ENCODE measurements at places on chromosomes 2 and 18.

DNA sequence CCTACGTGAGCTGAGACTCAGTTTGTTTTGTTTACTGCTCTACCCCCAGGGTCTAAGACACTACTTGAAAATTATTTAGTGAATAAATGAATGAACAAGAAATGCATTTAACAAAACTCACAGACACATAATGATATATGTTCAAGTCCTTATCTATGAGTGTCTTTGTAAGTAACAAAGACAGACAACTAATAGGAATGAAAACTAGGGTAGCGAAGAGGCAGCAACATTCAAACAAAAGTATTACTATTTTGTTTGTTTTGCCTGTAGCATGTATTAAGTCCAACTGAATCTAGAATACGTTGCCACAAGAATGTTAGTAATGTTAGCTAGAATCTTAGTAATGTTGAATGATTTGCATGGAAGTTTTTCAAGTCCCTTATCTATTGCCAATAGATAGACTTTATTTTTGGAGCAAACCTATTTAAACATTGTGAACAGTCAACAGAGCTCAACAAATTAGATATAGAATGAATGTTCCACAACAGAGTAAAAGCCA, 144.8 kb upstream of the VWC2L start:
- no peak for DNase-seq

DNA sequence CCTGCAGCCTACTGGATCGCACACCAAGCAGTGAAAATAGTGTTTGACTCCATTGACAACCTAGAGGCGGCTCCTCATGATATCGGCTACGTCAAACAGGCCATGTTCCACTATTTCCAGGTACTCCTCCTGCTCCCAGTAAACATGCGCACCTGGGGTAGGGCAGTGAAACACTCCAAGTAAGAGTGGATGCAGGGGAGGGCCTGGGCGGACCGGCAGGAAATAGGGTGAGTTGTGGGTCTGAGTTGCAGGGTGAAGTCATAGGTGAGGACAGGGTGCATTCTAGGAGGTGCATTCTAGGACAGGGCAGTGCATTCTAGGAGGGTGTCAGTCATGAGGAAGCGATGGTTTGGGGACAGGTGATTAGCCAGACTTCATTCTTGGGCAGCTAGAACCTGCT, 5.0 kb downstream of the NAGK start:
- DNase-seq, result no peak

DNA sequence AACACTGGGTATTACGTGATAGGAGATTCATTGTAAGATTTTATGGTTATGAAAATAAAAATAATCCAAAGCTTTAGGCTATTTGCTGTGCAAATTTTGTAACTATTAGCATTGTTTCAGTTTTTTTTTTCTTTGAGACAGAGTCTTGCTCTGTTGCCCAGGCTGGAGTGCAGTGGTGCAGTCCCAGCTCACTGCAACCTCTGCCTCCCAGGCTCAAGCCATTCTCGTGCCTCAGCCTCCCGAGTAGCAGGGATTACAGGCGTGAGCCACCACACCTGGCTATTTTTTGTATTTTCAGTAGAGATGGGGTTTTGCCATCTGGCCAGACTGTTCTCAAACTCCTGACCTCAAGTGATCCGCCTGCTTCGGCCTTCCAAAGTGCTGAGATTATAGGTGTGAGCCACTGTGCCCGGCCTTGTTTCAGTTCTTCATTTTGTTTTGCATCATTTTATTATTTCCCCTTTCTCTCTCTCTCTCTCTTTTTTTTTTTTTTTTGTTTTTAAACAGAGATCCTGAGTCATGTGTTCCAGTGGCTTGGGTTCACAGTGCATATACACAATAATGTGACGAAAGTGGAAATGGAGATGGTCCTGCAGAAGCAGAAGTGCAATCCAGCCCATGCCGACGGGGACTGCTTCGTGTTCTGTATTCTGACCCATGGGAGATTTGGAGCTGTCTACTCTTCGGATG, 25.8 kb downstream of the CASP10 start:
- DNase-seq, result peak; percentile 63

DNA sequence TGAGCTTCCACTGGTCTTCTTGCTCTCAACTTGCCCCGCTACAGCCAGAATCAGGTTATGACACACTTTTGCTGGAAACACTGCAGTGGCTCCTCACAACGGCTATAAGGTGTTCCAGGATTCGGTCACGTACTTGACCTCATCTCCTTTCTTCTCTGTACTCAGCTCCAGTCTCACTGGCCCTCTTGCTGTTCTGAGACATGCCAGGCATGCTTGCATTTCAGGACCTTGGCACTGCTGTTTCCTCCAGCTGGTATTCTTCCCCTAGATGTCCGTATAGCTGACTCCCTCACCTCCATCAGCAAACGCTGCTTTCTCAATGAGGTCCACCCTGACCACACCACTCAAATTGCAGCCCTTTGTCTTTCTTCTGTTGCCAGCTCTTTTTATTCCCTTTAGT, 31.9 kb upstream of the C1GALT1C1L start:
- no peak for DNase-seq

DNA sequence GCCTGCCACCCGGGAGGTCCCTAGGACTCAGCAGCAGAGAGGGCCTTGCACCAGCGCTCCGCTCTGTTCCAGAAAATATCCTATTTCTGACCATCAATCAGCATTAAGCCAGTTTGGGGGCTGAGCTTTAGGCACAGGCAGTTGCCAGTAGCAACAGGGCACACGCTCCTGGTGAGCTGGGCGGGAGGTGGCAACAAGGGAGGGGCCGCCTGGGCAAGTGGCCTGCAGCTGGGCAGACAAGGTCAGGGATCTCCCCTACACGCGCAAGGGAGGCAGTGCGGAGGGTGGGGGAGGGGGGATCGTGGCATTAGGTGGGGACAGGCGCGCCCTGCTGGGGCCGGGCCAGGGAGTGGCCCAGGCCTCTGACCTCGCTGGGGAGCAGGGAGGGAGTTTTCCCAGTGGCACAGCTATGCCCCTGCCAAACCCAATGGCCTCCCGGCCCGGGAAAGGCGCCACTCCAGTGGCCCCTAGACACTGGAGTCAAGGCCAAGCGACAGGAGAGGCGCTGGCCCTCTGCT, 302.8 kb downstream of the NCKAP5 start:
- no peak for DNase-seq

GRCh38 chr2:173571021-173571821, 216.5 kb downstream of the CDCA7 start:
- no peak for DNase-seq

GRCh38 chr2:216328347-216328746, 43.9 kb downstream of the MARCHF4 start:
- no peak for DNase-seq

- DNase-seq, result no peak
Measured at GRCh38 chr2:201888426-201888800, 82.1 kb downstream of the CDK15 start.

GRCh38 chr2:127162261-127163089, 55.5 kb upstream of the BIN1 start:
- no peak for DNase-seq

DNA sequence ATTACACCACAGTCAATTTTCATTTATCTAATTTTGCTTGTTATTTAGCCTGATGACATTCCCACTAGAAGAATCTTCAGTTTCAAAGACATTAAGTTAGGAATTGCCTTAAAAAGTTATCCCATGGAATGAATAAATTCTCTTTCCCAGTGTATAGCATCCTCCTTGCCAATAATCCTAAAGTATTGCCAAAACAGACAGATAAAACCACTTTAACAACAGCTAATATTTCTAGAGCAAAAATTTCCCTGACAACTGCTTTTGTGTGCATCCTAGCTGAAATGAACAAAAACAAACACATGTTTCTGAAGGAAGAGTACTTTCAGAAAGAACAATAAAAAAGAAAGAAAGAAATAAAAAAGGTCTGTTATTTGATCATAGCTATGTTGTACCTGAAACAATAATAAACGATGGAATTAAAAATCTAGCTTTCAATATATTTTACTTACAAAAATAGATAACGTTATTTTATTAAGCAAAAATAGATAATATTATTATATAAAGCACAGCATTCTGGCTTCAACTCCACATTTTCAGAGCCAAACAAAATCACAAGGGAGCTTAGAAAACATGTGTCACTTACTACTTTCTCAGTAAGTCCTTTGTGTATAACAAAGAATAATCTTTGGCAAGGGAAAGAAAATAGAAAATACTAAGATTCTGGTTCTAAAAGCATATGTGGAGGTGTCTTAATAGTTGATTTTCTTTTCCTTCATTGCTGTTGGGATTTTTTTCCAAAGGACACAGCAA, 939.0 kb upstream of the CRIM1 start:
- DNase-seq, result no peak

GRCh38 chr2:125961739-125962138, 694.2 kb upstream of the GYPC start:
- no peak for DNase-seq

GRCh38 chr2:133936601-133937000, 317.3 kb upstream of the MGAT5 start:
- no peak for DNase-seq

DNA sequence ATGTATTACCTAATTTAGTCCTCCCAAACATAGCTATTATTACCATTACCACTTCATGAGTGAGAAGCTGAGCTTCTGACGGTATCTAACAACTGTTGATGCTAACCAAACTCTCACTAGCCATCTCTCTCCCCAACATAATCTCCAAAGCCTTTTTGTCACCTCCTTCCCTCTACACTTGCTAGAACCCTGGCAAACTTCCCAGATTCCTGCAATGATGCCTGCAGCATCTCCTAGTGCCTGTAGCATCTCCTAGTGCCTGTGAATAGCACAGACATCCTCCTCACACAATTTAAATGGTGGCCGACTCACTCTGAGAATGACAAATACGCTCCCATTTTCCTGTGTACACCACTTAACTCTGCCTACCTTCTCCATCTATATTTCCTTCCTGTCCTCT, 126.7 kb downstream of the STK39 start:
- DNase-seq, result no peak

DNA sequence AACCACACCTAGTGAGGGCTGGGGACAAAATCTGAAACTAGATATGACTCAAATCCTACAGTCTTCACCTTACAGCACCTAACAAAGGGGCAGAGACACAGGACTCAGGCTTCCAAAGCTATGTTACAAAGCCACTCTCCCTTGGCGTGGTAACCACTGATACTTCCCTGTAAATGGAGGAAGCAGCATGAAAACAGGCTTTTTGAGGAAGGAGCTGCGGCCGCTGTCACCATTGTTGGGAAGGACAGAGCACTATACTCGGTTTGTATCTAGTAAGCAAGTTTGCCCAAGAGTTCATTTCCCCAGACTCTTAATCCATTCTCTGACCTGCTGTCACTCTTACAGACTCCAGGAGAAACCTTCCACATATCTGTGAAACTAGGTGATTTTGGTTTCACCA, 60.3 kb downstream of the LONRF2 start:
- no peak for DNase-seq

DNA sequence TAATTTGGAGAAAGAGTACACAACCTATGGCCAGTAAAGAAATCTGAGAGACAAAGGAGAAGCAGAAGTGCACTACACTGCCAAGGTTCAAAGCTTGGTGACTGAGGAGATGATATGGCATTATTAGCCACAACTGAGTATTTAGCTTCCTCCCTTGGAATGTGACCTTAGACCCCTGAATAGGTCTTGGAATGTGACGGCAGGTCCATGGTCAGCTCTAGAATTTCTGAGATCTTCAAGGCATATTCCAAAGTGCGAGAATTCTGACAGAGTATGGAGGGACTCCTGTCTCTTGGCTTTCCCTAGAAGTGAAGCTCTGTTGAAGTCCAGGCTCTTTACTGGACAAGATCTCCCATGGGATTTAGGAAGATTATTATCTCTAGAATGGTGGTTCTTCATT, 130.0 kb upstream of the FN1 start:
- DNase-seq, result no peak

DNA sequence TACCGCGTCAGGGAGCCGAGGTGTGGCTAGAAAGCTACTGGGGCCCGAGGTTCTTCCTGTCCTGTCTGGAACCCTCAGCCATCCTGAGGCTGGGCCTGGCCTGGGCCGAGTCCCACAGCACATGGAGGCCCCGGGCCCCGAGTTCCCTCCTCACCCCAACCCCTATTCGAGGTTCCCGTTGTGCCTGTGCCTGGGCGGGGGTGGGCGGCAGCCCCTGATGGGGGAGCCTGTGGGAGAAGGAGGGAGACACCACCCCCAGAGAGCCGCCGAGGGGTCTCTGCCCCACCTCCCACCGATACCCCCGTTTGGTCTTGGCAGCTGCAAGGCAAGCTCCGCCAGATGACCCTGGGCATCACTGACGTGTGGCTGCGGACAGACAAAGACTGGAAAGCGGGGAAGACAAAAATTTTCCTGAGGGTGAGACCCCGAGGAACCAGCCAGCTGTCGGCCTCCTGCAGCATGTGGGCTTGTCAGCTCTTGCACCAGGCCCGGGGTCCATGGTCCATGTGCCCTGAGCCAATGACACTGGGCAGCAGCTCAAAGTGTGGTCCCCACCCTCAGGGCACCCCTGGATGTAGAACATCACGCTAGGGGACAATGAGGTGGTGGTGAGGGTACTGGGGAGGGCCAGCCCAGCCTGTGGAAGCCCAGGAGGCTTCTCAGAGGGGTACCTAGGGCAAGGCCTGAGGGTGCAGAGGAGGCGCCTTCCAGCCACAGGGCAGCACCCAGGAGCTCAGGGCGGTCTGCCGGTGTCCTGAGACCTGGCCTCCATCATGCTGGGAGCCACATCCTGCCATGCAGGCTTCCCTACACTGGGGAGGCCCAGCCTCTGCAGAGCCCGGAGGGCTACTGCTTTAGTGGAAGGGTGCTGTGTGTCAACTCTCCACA, 52.5 kb upstream of the GPR17 start:
- no peak for DNase-seq

GRCh38 chr18:55420665-55421307, 167.2 kb downstream of the TCF4 start:
- no peak for DNase-seq

GRCh38 chr18:57856128-57856527, 53.0 kb upstream of the ATP8B1 start:
- no peak for DNase-seq

DNA sequence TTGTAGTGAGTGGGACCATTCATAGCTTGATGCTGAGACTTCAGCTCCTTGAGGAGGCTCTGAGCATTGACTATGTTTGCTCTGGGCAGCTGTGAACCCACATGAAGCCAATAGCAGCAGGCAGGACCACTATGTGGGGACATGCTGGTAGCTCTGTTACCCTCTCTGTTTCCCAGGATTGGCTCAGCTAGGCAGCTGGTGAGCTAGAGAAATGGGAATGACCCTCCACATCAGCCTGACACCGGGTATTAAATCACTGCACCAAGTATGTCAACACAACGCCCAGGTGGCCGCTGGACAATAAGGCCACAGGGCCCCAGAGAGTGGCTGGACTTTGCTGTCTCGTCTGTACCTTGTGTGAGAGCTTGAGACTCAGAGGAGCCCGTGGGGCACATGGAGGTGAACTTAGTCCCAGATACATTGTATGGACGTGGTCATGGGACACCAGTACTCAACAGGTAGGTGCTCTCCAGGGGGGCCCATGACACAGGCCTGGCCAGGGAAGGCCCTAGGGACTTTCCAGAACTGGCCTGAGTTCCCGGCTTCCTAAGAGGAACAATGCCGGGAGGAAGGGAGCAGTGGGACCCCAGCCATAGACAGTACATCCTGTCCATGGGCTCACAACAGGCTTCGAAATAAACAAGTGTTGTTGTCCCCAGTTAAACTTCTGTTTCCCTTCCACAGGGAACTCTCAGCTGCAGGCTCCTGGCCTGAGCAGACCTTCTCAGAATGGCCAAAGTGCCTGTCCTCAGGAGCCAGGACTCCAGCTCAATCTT, 35.2 kb downstream of the HS1BP3 start:
- no peak for DNase-seq

Data from stimulated activated naive B cell treated with anti-CD40 and anti-IgM and Interleukin-4, amounts not matched to agents 10 μg/mL and 1 μg/mL and 100 μg/mL, for 72 hours (primary cell).